ENCODE measurements at places on chromosomes 6 and 20.

- no peak for DNase-seq
Observed at GRCh38 chr6:4794140-4794707, 18.0 kb downstream of the CDYL start.

DNA sequence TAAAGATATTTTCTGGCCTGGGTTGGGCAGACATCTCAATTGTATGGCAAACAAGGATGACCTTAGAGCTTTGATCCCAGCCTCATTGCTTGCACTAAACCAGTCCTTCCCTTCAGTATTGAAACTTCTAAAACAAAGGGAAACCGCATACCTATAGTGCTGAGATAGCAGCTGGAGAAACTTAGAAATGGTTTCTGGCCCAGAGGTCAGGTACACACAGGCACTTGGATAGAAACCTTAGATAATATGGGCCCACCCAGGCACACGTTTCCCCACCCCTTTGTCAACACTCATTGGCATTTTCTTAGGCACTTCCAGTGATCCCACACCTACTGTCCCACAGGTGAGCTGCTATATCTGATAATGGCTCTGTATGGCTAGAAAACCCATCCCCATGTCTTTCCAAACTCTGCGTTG lies 22.1 kb downstream of the NRSN1 start:
- DNase-seq = no peak

- no peak for DNase-seq
Observed at GRCh38 chr20:50309280-50309763, 118.7 kb downstream of the CEBPB start.

DNA sequence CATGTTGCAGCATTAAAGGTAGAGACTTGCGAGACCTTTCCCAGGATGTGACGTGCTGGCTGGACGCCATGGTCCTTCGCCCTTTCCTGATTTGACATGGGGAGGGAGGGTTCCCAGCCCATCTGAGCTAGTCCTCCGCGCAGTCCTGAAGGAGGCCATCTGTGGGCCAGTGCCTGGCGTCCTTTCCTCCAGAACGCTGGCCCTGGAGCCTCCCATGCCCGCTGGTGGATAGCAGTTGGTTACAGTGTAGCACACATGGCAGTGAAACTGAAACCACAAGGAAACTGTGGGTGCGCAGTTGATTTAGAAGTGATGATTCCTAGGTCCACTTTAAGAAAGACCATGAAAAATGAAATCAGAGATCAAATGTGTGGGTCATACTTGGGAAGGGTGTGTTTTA lies 193.7 kb downstream of the CDH4 start:
- no peak for DNase-seq

- DNase-seq = no peak
Observed at GRCh38 chr6:158411998-158412397, 99.7 kb downstream of the TULP4 start.

DNA sequence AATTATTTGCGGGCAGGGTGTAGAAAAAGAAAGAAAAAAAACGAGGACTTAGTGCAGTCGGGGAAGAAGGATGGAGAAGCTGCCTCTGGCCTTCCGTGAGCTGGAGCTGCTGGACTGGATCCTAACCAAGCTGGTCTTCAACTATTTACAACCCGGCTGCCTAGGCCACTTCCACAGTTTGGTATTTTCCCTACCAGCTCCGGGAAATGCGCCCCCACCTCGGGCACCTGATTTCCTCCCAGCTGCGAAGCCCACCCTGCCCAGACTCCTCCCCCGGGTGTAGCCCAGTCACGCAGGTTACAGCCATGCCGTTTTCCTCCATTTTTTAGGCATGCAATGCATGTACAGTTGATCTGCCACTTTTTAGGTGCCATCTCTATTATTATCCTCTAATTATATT lies 21.2 kb downstream of the THEMIS start:
- DNase-seq = no peak

DNA sequence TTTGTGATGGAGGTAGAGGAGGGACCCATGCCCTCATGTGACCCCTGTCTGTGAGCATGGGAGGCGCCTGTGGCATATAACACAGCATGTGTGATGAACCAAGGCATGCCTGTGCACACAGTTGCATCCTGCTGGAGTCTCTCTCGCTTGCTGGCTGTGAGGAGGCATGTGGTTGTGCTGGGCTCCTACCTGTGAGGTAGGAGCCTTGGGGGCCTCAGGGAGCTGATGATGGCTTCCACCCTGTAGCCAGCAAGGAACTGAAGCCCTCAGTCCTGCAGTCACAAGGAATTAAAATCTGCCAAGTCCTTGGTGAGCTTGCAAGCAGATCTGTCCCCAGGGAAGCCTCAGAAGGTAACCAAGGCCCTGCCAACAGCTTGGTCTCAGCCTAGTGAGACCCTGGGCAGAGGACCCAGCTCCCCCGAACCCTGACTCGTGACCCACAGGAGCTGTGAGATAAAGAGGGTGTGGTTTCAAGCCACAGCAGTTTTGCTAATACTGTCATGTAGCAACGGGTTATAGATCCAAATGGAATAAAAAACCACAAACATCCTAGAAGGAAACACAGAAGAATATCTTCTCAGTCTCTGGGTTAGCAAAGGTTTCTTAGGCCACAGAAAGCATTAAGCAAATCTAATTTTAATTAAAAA lies 145.7 kb downstream of the WDR27 start:
- no peak for DNase-seq

DNA sequence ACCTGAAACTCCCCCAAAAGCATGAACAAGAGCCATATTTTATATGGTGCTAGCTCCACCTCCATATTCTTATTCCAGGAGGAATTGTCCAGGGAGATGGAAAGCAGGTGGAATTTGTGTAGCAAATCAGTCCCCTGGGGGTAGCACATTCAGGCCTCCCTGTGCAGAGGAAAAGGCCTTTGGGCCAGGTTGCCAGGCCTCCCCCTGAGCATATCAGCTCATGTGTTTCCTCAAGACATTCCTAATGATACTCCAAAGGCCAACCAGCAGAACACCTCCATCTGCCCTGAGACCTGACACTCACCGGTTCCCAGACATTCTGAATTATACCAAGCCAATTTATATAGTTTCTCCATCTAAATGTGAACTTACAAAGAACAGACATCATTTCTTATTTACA lies 2.6 kb upstream of the BANF2 start:
- no peak for DNase-seq

GRCh38 chr20:59810449-59811187 lies 122.8 kb downstream of the SYCP2 start:
- no peak for DNase-seq

DNA sequence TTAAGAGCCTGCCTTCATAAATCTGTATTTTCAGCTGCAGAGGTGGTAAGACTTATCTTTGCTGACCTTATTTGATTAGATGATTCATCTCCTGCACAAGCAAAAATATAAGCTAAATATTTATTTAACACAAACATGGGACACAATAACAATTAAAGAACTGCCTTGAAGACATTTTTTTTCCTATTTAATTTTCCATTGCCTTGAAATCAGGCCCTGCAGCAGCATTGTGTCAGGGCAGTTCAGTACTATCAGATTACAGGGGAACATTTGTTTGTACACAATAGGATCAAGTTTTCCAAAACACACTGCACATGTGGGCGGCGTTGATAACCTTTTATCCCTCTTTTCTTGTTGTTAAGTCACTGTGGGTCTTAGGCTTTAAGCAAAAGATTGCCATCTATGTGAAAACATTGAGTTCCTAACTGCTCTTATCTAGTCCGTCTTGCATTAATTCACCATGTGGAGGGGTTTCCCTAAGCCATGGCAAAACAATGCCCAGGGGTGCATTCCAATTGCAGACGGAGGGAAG lies 7.4 kb downstream of the ADGRF5 start:
- DNase-seq = no peak

DNA sequence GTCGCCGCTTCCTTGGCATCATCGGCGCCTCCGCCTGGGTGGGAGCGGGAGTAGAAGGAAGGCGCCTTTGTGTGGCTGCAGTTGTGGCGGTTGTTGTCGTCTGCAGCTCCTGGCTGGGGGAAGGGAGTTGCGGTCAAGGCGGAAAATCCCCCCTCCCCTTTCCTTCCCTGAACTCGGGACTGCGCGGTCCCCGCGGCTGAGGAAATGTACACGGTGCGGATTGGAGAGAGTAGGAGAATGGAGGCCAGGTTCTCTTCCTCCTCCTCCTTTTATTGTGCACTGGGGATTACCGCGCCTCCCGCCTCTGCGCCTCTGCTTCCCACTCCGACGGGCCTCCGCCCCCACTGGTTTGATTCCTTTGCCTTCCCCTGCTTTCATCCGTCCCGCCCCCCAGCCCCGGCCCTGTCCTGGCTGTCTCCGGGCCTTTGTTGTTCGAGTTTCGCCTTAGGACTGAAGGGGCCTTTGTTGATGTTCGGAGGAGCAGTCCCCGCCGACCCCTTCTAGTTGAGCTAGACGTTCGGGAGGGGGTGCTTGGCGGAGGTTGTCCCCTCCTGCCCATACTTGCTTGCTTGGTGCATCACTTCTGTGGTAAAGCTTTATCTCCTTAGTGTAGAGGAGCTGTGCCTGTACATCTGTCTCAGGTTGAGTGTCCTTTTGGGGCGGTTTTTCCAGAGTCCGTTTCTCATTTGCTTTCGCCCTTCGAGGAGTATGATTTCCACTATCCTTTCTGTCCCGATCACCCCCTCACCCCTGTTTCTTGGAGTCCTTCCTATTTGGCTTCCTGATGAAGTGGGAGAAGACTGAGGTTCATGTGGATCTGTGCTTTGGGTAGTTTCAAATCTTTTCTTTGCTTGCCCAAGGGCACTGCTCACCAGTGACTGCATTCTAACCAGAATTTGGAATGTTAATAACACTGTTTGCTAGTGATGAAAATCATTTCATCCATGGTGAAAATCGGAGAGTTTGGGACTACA lies 764 bp downstream of the ZNF292 start:
- DNase-seq = no peak

DNA sequence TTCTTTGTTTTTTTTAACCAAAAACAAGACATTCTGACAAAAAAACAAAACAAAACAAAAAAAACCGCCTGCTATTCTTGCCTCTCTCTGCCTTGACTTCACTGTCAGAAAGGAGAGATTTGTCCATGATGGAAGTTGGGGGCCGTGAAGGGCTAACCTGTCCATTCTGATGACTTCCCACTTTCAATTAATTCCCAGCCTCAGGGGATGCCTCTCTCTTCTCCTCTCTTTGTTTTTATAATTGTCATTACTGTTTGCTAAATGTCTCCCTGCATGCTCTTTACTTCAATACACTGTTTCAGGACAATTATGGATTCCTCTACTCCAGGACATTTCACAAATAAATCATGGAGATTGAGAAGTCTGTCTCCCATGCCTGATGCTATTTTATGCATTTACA lies 130.5 kb upstream of the CNR1 start:
- DNase-seq = no peak

DNA sequence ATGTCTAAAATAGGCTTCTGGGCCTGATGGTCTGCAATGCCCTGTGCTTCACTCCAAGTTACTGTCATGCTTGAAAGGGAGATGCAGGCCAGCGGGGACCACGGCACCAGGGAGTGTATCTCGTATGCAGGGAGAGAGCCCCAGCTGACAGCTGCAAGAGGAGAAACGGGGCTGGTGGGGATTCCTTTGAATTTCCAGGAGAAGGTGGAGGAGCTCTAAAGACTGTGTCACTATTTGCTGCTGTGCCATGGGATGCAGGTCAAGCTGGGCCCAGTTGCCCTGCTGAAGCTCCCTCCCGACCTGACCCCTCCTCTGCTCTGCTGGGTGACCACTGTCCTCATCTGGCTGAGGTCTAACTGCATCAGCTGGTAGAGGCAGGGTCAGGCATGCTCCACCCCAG lies 989 bp downstream of the CST1 start:
- no peak for DNase-seq

- no peak for DNase-seq
Observed at GRCh38 chr6:49978332-49979226, 9.2 kb upstream of the DEFB113 start.

- DNase-seq = no peak
Observed at GRCh38 chr20:41300383-41300782, 17.1 kb downstream of the ZHX3 start.

DNA sequence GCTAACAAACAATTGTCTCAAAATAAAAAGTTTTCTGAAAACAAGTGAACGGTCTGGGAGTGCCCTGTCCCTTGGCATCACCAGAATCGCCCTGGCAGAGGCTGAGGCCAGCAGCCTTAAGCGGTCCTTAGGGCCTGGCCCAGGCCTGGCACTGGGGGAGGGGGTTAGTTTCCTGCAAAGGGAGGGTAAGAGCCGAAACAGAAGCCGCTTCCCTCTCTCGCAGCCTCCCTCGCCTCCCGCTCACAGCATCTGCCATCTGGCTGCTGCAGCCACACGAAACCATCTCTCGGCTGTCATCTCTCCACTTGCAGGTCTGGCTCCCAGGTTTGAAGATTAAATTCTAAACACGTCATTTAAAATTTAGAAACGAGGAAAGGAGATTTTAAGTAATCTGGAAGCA lies 31.5 kb downstream of the PMEPA1 start:
- DNase-seq = no peak

DNA sequence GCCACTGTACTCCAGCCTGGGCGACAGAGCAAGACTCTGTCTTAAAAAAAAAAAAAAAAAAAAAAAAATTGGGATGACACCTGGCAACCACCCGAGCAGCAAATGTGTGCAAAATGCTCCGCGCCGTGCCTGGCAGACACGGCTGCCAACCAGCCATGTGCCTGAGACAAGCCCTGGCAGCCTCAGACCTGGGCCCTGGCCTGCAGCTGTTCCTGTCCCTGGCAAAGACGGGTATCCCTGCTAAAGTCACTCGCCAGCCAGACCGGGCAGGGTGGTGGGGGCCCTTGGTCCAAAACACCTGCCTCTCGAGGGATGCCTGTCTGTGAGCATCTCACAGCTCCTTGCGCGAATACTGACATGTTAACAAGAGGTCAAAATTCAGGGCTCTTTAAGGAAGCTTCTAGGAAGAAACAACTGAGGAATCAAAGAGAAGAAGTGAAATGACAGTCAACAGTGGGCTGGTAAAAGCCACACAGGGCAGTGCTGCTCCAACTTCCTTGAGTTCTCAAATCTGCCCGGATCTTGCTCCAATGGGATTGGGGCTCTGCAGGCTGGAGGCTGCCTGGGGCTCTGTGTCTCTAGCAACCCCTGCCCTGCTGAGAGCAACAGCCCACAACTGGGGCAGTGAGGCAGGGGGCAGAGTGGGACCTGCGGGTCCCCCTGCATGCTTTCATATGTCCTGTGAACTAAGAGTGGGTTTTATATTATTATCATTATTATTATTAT lies 53.4 kb downstream of the SYTL3 start:
- no peak for DNase-seq

- no peak for DNase-seq
Observed at GRCh38 chr6:131136021-131136786, 937 bp downstream of the AKAP7 start.

- DNase-seq = no peak
Observed at GRCh38 chr6:113363866-113364265, 493.3 kb upstream of the MARCKS start.

GRCh38 chr6:24490948-24491347 lies 1.6 kb upstream of the GPLD1 start:
- DNase-seq = no peak

DNA sequence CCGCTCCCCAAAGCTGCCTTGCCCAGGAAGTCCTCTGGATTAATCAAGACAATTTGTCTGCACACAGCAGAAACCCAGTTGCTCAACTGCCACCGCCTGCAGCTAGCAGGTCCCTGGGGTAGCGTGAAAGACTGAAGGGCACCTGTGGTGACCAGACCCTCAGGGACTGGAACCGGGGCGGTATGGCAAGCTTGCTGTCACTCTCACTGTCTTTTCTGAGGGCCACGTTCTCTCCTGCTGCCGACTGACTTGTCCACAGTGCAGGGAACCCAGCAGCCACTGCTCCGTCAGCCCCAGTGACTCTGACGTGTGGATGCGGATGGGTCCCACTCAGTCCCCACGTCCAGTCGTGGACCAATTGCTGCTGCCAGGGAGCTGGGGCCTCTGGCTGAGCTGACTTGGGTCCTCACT lies 72.8 kb upstream of the PMEPA1 start:
- DNase-seq = no peak
